ENCODE measurements at places on chromosomes 12 and 14.

DNA sequence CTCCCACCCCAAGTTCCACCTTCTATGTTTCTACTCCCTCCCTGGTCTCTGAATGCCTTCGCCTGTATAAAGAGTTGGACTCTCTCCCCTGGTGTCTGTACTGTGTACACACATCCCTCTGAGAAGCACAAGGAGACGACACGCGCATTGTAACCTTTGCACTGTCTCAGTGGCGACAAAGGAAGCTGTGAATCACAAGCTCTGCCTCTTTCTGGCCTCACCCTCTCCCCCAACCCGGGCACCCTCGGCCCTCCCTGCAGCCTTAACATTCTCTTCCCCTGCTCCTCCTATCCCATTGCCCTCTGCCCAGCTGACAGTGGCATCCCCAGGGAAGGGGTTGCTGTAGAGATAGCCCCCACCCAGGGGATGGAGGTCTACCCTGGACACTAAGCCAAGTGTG lies 2.5 kb upstream of the SMARCD1 start:
- no peak for DNase-seq

DNA sequence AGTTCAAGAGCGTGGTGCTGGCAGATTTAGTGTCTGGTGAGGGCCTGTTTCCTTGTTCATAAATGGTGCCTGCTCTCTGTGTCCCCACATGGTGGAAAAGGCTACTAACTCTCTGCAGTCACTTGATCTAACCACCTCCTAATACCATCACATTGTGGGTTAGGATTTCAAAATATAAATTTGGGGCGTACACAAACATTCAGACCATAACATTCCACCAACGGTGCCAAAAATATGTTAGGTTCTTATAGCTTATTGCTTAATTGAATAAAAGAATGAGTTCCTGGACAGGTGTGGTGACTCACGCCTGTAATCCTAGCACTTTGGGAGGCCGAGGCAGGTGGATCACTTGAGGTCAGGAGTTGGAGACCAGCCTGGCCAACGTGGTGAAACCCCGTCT lies 3.4 kb upstream of the DYRK2 start:
- no peak for DNase-seq

DNA sequence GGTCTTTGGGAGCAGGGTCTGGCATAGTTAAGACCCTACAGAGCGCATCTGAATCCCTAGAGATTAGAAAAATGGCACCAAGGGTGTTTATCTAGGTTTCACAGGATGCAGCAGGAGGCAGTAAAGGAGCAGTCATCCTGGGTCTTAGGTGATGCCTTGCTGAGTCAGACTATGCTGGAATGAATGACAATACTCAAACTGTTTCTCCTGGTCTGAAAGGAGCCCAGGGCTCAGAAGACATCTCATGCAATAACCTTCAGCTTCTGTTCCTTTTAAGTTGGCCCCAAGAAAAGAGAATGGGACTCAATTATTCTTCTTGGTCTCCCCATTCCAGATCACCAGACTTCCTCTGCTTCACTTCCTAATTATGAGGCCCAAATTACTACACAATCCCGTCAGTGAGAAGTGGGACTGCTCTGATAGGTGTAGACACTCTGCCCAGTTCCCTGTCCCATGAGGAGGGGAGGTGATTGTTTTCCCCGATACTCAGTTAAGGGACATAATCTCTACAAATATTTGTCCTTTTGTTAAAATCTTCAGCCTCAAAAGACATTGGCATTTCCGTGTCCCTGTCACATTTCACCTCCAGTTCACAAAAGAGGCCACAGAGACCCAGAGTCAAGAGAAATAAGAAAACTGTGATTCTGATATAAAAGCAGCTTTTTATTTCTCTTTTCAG lies 14.8 kb upstream of the APOF start:
- DNase-seq = peak; percentile 23

GRCh38 chr12:991350-992333 lies 619 bp downstream of the ERC1 start:
- no peak for DNase-seq

DNA sequence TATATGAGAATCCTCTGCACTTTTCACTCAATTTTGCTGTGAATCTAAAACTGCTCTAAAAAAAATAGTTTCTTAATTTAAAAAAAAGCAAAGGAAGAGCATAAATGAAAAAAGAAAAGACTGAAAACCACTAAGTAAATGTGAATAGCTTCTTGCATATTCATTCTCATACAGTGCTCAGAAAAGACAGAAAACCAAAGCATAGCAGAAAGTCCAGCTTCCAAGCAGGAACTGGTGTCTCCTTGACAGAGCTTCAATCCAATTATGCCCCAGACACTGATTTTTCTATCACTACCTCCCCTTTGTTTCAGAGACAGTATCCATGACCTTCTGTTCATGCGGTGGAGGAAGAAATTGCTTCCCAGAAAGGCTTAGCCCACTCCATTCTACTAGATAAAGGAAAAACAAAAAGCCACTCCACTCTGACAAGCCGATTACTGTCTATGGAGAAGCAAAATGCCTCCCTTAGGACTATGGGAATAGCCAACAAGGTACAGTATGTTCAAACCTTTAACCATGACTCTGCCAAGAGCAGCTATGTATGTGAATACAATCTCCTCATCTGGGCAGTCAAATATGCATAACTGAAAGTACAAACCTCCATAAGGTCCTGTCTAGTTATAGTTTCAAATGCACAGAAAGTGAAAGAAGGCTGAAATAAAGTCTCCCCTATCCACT lies 40.6 kb downstream of the ATF7 start:
- no peak for DNase-seq

DNA sequence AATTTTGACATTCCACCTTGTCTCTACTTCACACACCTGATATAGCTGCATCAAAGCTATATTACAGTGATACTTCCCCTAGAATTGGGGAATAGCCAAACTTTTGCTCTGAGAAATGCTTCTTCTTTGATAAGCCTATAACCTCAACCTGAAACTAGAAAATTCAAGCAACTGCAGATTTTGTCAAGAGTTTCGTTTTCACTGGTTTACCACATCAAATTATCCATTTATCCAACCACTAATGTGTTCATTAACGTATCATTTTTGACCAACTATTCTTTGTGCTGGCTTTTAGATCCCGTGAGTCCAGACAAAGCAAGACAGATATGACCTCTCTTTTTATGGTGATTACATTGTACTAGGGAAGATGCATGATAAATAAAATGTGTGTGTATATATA lies 13.5 kb upstream of the TAS2R46 start:
- no peak for DNase-seq

- no peak for DNase-seq
Observed at GRCh38 chr12:4320497-4320852, 538 bp upstream of the TIGAR start.

DNA sequence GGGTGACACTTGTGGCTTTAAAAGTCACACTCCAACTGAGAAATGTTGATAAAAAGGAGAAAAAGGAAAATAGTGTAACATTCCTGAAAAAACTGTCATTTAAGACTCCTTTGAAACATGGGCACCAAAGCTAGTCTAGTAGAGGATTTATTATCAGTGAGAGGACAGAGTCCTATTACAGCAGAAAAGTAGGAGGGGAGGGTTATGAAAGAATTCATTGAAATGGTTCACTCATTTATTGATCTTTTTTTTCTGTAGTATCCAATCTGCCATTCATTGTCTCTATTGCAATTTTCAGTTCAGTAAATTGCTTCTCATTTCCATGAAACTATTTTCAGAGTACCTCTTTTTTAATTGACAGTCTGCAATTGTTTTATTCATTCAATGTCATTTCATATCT lies 25.4 kb downstream of the PPM1A start:
- no peak for DNase-seq

GRCh38 chr12:56013482-56013881 lies 7.4 kb upstream of the IKZF4 start:
- DNase-seq = no peak

GRCh38 chr12:89927226-89927698 lies 218.6 kb upstream of the ATP2B1 start:
- no peak for DNase-seq

DNA sequence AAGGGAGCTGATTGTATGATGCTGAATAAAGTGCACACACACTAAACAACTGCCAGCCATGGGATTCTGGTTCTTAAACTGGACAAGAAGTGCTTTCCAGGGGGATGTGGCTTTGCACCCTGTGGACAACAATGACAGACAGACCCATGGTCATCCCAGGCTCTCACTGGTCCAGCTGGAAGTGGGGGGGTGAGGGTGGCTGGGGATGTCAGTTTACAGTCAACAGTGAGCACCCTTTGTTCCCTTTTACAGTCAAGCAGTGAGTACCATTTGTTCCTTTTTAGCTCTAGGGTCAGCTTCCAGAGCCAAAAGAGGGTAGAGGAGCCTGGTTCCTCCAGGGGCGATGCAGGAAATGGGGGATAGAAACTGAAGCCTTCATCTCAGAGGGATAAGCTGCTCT lies 100.7 kb downstream of the SMOC1 start:
- no peak for DNase-seq

DNA sequence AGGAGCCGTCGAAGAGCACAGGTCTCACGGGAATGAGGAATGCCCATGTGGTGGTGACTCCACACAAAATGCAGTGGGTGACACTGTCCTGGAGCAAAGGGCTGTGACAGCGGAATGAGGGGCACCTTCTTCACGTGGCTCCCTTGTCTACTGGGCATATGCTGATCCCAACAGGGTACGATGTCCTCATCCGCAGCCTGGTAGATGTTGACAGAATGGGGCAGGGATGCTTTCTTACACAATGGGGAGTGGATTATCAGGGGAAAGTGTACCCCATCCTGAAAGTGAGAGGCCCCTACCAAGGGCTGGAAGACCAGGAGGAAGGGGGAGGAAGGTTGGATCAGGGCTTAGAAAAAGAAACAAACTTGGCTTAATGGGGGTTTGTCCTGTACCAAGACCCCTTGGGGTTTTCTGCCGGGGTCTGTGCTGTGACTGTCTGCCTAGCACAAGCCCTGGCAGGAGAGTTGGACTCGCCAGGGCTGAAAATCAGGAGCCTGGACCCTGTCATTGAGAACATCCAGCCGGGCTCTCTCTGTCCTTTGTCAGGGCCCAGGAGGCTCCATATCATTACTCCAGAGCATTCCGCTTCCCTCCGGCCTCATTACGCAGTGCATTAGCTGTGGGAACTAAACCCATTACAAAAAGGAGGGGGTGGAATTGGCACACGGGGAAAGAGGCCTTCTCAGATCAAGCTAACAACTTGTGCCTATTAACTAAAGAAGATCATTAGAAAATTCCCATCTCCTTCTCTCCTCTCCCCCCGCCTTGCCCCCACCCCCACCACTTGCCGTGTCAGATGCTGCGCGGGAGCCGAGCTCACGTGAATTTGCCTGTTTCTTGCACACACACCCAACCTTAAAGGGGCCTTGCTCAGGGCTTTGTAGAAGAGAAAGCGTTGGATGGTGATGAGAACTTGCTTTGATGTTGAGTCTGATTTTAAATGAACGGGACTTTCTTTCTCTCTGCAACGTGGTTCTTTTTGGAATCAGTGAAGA lies 171.8 kb upstream of the PARP11 start:
- DNase-seq = no peak

GRCh38 chr14:82060219-82060618 lies 526.6 kb upstream of the SEL1L start:
- no peak for DNase-seq

DNA sequence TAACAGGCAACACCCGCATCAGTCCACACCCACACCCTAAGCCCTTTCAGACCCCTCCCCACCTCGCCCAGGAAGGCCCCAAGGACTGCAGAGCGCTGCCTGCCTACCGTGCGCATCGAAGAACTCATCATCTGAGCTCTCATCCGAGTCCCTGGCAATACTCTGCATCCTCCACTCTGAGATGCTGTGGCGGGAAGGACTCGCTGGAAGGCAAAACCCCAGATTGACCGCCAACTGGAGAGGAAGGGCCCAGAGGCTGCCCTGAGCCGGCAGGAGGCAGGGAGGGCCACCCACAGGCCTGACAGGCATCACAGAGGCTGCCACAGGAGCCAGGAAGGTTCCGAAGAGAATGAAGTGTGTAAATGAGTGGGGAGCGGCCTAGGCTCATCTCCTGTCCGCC lies 23.8 kb downstream of the ARL6IP4 start:
- DNase-seq = no peak

- no peak for DNase-seq
Observed at GRCh38 chr12:117019866-117020265, 79.3 kb downstream of the TESC start.

All from activated CD4-positive, alpha-beta T cell treated with anti-CD3 and anti-CD28 coated beads, Interleukin-2, Interleukin-6, amounts not matched to agents 100 ng/mL and 50 ng/mL, durations not matched to agents 16 hours and 8 hours (primary cell).